Amniotic epithelial cell (primary cell): ENCODE measurements at places on chromosomes 1 and 21.
A peak's percentile ranks its signal among the peaks of the same experiment; 100 is the strongest.

GRCh38 chr1:116322752-116323405 is 50.2 kb upstream of the ATP1A1 start:
- DNase-seq: peak; percentile 80

GRCh38 chr1:222229672-222230312 is 318.1 kb downstream of the HHIPL2 start:
- DNase-seq: no peak

GRCh38 chr1:96682056-96682455 is 39.5 kb upstream of the PTBP2 start:
- DNase-seq: peak; percentile 20

DNA sequence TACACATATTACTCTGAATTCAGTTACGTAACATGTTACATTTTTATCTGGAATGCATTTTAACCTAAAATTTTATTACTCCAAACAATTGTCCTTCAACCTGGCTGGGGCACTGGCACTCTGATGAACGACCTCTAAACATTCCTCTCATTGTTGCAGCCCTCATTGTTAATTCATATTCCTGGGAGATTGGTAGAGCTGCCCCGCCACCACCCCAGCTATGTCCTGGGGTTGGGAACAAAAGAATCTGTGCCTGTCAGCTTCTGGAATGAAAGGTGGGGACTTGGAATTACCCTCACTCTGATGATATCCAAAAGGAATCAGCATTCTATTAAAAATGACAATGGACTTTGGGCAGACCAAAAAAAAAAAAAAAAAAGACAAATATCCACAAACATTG is 38.0 kb upstream of the DESI2 start:
- no peak for DNase-seq

DNA sequence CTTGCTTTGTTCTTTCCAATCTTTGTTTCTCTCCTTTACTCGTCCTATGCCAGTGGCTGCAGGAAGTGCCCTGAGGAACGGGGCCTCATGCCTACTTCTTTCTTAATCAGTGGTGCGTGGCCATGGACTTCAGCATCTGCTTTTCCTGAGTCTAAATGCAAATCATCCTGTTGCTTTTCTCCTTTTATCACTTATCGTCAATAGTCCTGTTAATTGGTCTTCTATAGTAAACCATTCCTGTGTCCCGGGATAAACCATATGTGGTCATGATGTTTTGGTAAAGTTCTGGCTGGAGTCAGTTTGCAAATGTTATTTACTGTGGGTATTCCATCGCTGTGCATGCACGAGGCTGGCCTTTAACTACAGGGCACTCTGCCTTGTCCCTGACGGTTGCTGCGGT is 47.5 kb downstream of the AGPAT3 start:
- no peak for DNase-seq

DNA sequence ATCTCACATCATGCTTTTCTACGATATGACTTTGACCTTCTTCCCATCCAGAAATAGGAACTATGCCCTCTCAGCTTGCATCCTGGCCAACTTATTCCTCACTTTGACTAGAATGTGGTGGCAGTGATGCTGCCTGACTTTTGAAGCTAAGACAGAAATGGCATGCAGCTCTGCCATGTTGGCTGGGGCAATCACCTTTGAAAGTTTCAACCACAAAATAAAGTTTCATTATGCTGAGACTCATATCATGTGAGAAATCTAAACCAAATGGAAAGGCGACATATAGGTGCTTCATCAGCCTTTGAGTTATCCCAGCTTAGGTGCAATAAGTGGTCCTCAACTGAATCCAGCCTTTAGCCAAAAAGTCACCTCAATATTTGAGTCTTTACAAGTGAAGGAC is 370.0 kb upstream of the CHRM3 start:
- DNase-seq: no peak

DNA sequence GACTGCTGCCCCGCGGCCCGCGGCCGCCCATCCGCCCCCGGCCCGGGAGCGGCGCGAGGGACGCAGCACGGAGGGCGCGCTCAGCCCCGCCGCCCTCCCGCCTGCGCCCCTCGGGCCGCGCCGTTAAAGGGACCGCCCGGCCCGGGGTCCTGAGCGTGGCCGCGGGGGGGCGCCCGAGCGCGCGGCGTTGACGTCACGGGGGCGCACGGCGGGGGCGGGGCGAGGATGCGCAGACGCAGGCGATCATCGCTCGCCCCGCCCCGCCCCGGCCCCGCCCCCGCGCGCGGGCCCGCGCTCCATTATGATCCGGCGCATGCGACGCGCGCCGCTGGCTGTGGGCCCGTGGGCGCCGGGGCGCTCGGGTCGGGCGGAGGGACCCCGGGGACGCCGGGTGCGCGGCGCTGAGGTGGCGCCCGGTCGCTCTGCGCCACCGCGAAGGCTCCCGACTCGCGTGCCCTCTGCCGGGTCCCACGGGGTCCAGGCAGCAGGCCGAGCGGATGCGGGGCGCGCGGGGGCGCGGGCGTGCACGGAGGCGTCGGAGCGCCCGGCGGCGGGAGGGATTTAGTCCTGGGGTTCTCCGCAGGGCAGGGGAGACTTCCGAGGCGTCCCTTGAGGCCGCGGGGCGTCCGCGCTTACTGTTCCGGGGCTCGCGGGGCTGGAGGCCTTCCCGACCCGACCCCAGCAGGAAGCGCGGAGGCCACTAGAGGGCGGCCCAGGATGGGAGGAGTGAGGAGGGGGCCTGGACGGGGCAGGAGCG is at the start of gene DVL1:
Gene DVL1 (minus strand): TSS at position 163 of the 757 bp plus-strand sequence. CDS start 353 bp downstream, outside the sequence.
- peak; percentile 63 for DNase-seq

GRCh38 chr1:32758795-32759430 is 56.3 kb upstream of the SYNC start:
- DNase-seq: no peak

DNA sequence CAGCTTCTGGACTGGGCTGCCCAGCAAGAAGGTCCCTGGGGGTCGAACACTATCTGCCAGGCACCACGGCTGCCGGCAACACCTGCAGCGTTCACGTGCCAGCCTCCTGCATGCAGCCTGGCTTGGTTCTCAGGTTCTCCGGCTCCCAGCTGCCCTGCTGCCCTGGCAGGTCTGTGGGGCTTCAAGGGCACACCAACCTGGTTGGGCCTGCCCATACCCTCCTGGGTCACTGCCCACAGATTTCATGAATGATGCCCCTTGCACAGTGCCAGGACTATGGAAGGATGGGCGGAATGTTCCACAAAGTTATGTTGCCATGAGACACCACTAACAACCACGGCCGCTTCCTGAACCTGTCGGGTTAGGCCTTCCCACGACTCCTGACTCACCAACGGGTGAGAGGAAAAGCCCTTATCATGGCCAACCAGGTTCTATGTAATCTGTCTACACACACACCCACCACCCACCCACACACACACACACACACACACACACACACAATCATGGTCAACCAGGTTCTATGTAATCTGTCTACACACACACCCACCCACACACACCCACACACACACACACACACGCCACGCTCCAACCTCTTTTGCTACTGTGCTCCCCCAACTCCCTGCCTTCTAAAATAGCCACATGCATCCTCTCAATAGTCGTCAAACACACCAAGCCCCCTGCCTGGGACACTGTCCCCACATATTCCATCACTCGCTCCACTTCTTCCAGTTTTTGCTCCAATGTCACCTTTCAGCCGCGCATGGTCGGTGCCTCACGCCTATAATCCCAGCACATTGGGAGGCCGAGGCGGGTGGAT is 32.2 kb downstream of the HSPG2 start:
- peak; percentile 100 for DNase-seq

GRCh38 chr1:27525296-27526272 is 35.6 kb upstream of the WASF2 start:
- no peak for DNase-seq

DNA sequence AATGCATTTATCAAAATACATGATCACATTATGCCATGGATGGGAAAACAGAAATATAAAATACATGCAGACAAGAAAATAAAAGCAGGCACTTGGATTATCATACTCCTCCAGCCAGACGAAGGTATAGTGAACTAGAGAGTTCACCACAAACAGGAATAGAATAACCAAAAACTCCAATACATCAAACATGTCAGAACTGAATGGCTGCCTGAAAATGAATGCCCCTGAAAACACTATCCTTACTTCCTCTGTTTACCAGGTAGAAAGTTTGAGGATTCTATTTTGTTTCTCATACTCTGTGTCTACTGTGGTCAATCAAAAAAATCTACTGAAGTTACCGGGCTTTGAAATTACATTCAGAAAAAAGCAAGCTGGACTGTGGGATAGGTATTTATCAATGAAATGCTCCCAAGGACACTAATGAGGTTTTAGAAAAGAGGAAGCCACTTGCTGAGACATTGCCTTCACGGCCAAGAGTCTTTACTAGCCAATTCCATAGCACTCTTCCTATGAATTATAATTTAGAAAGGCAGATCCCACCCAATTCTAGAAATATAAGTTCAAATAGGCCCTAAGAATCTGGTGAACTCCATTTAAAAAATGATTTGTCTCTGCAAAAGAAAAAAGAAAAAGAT is 197.7 kb downstream of the SMYD3 start:
- no peak for DNase-seq

- DNase-seq: no peak
Observed at GRCh38 chr1:228316589-228317387, 89.8 kb downstream of the TRIM11 start.

DNA sequence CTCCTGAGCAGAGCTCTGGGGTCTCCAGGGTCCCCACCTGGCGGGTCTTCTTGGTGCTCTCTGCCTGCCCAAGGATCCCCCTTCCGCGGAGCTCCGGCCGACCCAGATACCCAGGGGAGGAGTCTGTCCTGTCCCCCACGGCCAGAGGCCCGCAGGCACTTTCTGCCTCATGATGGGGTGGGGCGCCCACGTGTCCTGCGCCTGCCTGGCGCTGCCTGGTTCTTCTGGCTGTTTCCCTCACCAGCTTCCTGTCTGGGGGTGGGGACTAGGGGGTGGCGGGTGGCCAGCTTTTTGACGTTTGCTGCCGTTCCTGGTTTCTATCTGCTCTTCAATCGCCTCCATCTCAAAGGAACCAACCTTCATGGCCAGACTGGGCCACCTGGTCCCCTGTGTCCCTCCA is 313.3 kb upstream of the VAMP3 start:
- DNase-seq: no peak

- no peak for DNase-seq
Observed at GRCh38 chr1:118711356-118711755, 276.8 kb downstream of the TBX15 start.

DNA sequence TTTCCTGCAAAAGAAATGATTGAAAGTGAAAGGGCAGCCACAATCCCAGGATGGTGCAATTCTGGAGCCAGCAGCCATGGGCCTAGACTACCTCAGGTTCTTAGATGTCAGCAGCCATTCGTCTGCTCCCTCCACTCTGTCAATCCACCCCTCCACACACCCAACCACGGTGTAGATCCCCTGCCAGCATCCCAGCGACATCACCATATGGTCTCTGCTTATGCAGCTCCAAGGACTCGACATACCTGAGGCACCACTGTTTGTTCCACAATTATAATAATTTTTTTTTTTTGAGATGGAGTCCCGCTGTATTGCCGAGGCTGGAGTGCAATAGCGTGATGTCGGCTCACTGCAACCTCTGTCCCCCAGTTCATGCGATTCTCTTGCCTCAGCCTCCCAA is 6.5 kb downstream of the SYNC start:
- DNase-seq: no peak

DNA sequence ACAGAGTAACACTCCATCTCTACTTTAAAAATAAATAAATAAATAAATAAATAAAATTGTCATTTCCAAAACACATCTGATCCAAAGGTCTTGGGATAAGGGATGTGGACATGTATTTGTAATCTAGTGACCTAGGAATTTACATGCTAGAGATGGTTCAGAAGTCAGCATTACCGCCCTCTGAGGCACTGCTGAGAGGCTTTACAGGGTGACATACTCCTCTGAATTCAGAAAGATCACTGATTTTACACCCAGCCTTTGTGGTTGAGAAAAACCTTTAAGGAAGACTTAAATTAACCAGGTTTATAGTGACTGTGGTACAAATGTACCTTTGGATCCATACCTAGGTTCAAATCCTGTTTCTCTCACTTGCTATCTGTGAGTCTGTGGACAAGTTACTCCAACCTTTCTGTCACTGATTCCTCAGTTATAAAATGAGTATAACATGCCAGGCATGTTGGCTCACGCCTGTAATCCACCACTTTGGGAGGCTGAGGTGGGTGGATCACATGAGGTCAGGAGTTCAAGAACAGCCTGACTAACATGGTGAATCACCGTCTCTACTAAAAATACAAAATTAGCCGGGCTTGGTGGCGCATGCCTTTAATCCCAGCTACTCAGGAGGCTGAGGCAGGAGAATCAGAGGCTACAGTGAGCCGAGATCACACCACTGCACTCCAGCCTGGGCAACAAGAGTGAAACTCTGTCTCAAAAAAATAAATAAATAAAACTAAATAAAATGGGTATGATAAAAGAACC is 20.1 kb downstream of the OSBPL9 start:
- DNase-seq: peak; percentile 91

DNA sequence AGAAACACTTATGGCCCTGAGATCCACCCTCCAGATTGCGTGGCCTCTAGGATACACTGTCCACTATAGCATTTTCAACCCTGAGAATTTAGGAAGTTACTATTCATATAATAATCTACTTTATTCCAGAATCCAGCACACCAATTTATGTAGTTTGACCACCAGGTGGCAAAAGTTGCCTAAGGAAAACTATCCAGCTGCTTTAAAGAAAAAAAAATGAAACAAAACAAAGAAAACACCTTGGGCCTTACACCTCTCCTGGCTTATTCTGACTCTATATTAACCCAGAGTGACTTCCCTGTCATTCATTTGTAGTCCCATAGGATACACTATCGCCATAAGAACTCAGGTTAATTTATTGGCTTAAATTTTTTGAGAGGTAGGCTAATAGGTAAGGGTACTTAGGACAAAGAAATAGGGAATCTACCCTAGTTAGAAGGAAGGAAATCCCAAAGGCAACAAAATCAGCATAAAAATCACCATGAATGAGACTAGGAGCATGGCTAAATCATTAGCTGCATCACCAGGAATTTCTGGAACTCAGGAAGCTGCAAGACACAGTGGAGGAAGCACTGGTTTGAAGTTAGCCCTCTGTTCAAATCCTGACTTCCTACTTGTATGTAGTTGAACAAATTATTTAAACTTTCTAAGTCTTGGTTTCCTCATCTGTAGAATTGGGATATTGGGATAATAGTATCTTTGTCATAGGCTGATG is 107.5 kb downstream of the SPAG17 start:
- peak; percentile 12 for DNase-seq

GRCh38 chr1:39159224-39160036 is 45.1 kb upstream of the MACF1 start:
- no peak for DNase-seq

DNA sequence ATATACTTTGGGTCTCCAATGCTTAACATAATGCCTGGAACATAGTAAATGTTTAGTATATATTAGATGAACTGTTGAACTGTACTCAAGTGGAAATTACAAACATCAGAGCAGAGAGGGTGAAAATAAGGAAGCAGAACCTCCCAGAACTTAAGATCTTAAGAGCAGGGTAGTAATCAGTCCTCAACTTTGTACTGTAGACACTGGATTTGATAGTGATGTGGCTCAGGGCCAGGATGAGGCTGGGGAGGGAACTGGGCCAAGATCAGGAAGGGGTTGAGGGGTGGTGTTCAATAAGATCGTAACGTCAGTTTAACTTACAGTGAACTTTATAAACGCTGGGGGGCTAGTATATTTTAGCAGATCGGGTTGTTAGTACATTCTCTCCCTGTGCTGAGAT is 15.4 kb downstream of the MPZL1 start:
- no peak for DNase-seq
